ENCODE measurements at places on chromosomes 4 and X.
A peak's percentile ranks its signal among the peaks of the same experiment; 100 is the strongest.

DNA sequence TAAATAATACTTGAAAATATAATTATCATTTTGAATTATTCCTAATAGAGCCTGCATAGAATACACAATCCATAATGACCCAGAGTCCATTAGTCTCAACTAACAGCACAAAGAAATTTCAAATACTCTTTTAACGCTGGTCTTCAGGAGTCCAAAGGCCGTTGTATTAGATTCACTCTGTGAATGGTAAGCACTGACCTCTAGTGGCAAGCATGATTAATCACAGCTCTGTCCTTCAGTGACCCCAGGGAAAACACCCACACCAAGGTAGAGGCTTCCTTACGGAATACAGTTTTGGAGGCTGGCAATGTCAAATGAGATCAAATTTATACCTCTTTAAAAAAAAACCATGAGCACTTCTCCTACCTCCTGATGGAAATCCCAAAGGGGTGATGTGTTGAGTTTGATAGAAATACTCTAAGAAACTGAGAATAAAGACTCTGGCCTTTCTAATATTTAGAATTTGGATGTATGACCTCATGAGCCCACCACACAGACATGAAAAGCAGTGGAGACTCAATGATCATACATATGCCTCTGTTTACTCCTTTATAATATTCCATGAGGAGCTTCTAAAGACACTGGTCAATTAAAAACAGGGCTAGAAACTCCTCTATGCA is 147.2 kb upstream of the DKK2 start:
- DNase-seq = no peak

- no peak for DNase-seq
These were observed 50.1 kb downstream of the RASGEF1B start for GRCh38 chr4:81421346-81422218.

GRCh38 chr4:10589799-10590198 is 94.8 kb downstream of the CLNK start:
- DNase-seq = no peak

- no peak for DNase-seq
These were observed 84.6 kb downstream of the TSPAN5 start for GRCh38 chr4:98573791-98574190.

DNA sequence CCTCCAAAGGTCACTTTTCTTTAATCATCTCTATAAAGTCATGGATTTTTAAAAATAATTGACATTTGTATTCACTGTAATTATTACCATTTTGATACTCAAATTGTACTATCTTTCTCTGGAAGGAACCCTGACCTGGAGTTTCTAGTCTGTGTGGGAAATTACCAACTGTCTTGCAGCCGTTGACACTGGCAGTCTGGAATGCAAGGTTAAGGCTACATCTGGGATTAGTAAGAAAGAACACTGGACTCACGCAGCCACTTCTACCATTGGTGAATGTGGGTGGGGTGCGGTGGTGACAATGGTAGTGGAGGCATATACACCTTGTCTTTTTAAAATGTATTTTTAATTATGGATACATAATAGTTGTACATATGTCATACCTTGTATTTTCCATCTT is 40.9 kb downstream of the EGF start:
- no peak for DNase-seq

DNA sequence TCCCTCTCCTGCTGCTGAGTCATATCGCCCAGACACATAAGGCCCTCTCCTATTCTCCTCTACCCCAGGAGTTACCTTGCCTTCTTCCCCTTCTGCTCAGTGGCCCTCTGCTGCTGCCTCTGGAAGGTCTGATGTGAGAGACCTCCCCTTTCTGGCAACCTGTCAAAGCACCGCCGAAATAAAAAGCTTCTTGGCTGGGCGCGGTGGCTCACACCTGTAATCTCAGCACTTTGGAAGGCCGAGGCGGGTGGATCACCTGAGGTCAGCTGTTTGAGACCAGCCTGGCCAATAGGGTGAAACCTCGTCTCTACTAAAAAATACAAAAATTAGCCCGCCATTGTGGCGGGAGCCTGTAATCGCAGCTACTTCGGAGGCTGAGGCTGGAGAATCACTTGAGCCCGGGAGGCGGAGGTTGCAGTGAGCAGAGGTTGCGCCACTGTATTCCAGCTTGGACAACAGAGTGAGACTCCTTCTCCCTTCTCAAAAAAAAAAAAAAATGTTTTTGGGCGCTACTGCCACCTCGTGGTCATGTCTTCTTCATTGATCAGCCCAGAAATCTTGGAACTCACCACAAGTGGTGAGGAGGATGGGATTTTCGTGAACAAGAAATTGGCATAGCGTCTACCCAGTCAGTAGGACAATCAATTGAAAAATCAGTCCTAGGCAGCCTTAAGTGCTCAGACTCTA is 8.6 kb upstream of the ZXDA start:
- DNase-seq = no peak

DNA sequence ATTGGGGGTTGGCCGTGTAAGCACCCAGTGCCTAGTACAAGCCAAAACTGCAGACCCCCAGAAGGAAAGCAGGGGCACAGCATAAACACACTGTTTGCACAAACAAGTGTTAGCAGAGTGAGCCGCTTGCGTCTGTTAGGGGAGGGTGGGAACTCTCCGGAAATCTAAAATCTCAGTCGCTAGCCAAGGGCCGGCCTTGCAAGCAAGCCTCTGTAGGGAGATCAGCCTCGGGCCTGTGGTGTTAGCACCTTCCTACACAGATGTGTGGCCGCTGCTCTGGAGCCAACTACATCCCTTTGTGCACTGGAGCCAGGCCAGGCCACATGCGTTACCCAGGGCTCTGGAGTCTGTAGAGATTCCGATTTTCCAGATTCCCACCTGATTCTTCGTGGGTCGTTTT is 67.1 kb downstream of the GPR143 start:
- no peak for DNase-seq

- no peak for DNase-seq
These were observed 93.5 kb downstream of the TNIP2 start for GRCh38 chr4:2662598-2662997.

- DNase-seq = peak; percentile 6
These were observed 626 bp upstream of the CEP135 start for GRCh38 chr4:55947912-55948725.

GRCh38 chr4:125832161-125832560 is 517.4 kb downstream of the FAT4 start:
- DNase-seq = no peak

DNA sequence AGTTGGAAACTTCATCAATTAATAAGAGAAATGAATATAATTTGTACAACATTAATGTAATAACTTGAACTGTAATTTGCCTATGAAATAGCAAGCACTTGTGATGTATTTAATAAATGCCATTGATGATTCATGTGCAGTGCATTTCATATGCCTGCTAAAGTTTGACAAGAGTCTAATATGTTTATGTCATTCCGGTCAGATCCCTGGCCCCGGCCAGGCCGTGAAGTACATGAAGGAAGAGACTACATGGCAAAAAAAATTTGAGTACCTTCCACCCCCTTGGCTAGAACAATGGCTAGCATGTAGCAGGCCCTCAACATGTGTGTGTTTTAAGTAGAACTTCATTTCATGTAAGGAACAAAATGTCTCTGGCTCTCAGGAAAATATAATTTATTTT is 161.3 kb downstream of the ATP10D start:
- no peak for DNase-seq

DNA sequence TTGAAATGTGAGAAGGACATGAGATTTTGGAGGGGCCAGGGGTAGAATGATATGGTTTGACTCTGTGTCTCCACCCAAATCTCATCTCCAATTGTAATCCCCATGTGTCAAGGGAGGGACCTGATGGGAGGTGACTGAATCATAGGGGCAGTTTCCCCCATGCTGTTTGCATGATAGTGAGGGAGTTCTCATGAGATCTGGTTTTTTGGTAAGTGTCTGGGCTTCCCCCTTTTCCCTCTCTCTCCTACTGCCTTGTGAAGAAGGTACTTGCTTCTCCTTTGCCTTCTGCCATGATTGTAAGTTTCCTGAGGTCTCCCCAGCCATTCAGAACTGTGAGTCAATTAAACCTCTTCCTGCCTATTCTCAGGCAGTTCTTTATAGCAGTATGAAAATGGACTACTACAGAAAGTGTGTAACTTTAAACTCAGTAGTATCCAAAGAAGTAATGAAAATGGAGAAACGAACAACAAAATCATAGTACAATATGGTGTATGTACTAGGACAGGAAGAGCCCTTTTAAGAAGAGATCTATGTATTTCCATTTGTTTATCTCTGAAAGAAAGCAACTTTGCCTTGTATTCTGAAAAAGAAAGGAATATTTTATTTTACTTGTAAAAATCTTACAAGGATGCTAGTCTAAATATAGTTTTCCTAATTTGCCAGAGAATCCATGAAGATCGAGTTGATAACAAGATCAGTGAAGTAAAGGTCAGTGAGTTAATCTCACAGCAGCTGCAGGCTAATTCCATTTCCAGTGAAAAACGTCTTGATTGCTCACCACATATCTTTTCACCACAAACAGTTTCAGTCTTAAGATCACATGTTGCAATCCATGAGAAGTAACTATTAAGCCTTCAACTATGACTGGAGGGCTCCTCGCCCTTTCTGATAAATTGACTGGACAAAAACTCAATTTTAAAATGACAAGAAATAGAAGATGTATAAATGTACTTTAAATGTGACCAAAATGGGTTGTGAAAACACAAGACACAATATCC is 20.5 kb downstream of the PKD2 start:
- no peak for DNase-seq

- no peak for DNase-seq
These were observed 1.5 kb downstream of the USP51 start for GRCh38 chrX:55488006-55488592.

GRCh38 chr4:101175896-101176676 is 171.2 kb downstream of the PPP3CA start:
- no peak for DNase-seq

GRCh38 chr4:139556071-139556723 is at the start of gene SETD7:
Gene SETD7, minus strand, starts transcription at chr4:139556219. Its CDS starts 82 bp downstream, at chr4:139556137.
- peak; percentile 36 for DNase-seq

DNA sequence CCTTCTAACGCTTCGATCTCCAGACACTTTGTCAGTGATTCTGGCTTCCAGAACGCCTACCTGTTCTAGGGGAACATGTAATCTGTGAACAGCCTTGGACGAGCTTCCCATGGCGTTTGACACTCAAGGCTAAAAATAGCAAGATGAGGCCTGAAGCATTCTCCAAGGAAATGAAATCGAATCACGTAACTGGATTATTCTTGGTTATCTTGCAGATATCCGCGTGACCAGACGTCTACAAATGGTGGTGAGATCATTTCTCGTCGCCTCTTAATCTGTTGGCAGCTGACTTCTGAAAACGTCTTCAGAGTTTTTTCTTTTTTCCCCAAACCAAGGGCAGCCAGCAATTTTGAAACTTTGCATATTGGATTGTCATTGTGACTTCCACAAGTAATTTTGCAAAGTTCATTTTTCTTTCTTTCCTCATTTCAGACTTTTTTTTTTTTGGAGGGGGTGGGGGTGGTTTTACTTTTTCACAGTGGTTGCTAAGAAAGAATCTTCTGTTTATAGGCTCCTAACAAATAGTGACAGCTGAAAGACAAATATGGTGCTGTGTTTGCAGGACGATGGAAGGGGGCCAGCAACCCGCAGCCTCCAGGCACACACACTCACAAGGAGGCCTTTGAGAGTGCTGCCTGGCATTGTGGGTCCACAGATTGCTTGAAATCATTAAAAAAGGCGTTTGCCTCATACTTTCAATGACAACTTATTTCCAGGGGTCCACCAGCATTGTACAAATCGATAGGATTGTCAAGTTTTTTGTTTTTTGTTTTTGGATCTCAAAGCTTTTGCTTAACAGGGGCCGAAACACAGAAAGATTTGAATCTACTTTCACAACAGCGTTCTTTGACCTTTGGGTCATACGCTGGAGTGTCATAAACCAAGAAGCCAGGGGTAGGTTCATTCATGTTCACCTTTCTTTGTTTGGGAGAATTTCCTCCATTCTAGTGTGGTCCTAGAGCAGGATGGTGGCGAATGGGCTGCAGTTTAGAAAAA is 32.4 kb upstream of the PDLIM3 start:
- DNase-seq = no peak

- no peak for DNase-seq
These were observed 53.7 kb downstream of the COQ2 start for GRCh38 chr4:83230928-83231327.

DNA sequence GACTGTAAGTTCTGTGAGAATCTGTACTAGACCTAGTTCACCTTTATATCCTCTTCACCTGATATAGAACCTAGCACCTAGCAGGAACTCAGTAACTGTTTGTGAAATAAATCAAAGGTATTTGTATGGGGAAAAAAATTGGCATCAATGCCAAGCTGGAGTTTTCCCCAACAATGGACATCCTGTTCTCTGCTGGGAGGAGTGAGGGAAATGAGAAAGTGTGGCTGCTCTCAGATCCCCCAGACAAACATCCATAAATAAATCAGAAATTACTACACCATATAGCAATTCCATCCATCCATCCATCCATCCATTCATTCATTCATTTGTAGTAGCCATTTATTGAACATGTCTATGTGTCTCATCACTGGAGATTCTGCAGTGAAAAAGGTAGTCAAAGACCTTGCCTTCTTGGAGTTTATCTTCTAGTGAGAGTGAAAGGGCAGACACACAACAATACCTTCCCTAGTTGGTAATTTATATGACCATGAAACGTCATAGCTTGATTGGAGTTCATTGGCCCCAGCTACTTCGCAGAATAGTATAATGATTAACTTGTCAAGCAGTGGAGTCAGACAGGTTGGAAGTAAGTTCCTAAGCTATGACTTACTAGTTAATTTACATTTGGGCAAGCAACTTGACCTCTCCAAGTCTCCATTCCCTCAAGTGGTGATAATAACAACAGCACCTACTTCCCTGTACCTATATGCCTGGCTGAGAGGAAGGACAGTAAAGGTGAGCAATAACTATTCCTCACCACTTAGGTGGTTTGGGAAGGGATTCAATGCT is 98.7 kb upstream of the KIT start:
- DNase-seq = no peak

GRCh38 chr4:87844452-87844851 is 11.7 kb downstream of the MEPE start:
- DNase-seq = no peak

DNA sequence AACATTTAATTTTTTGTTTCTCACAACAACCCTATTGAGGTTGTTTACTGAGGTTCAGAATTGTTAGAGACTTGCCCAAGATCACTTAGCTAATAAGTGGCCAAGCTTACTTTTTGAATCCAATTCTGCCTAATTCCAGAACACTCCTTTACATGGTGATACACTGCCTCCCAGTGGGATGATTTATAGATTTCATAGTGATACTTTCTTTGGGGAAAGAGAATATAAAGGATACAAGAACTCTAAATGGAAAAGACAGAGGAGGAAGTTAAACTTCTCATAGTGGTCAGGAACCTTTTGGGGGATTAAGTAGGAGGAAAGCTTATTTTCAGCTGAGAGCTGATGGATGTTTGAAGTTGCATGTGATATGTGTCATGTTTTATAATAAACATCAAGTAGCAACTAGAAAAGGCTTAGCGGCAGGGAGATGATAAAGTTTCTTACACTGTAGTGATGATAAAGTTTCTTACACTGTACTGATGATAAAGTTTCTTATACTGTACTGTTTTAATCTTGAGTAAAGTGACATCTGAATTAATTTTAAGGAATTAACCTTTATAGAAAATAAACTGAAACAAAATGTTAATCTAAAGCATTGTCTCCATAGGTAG is 15.3 kb downstream of the STAG2 start:
- DNase-seq = no peak

- DNase-seq = no peak
These were observed 91.2 kb downstream of the LPAR4 start for GRCh38 chrX:78838709-78839108.

Data from activated CD4-positive, CD25-positive, alpha-beta regulatory T cell (primary cell).